ENCODE measurements at places on chromosomes 3 and 15.

GRCh38 chr3:118089563-118089962 is 945.1 kb downstream of the IGSF11 start:
- DNase-seq: no peak

GRCh38 chr3:31247850-31248562 is 284.7 kb upstream of the STT3B start:
- DNase-seq: no peak

- DNase-seq: no peak
These were observed 29.6 kb upstream of the SPTBN5 start for GRCh38 chr15:41923401-41923997.

GRCh38 chr3:24508423-24508839 is 13.8 kb upstream of the THRB start:
- DNase-seq: no peak

DNA sequence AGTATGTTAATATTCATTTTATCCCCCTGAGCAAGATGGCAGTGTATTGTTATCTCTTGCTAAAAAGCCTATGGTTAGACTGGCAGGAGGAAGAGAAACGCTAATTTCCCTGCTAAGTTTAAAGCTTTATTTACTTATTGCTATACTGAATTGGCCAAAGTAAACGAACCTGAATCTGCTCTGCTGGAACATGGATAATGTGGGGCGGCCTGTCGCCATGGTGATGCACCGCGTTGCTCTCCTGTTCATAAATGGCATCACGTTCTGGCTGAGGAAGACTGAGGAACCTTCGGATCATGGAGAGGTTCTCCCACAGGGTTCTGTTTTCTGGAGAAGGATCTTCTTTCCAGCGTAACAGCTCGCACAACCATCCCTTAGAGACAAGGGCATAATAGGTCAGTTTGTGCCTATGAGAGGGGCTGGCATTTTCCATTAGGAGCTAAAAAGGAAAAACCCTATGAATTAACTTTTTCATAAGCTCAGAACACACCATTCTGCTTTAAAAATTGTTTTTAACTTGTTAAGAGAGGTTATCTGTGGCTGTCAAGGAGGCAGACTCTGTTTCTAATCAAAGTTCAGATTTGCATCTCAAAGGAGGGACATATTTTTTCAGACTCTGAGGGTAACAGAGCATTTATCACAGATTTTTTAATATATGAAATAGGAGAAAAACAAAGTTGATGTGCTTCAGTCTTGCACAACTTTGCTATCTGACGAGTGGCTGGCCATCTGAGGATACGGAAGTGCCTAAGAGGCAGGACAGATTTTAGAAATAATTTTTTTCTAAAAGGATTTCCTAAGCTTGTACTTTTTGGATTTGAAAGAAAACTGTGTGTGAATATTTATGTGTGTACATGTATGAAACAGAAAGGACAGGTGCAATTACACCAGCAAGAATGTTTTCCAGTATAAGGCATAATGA is 73.1 kb downstream of the SATB1 start:
- no peak for DNase-seq

DNA sequence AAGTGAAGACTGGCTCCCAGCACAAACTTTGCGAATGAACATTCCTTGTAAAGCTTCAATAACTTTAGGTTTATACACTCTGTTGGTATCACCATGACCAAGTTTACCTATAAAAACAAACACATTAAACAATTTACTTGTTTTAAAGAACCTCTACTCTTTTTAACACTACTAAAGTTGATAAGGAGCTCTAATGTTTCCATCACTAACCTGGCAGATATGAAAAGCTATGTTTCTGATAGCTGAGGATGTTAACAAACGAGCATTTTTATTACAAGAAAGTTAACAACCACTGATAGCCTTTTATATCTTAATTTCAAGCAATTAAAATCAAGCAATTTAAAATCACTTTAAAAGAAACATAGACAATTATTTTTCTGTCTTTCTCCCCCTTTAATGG is 80.8 kb downstream of the HERC1 start:
- DNase-seq: no peak

DNA sequence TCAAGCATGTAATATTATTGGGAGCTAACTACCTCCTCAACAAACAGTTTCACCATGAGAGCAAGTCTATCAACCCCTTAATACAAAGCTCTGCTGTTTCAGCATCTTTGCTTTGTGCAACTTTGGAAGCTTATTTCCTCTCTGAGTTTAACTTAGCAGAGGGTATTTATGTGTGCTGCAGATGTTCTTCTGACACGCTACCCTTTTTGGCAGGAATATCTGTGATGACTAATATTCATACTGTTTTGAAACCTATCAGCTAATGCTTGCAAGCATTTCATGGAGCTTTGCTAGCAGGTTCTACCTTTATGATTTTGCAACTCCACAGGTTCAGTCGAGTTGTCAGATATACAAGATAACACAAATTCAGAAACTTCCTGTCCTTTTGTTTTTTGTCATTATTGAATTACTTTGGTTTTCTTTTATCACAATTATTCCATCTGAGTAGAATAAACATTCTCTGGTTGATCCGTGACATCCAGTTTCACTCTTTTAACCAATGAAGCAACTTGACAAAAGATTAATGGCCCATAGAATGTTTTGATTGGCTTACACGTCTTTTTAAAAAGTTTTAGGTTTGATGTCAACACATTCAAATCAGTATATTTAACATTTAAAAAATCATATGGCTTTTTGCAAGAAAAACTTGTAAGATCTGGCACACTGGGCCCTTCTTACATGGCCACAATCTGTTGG is 1.7 kb upstream of the SLC9A9 start:
- no peak for DNase-seq

- no peak for DNase-seq
These were observed 69.9 kb downstream of the NSUN3 start for GRCh38 chr3:94132777-94133176.

- no peak for DNase-seq
These were observed 211.9 kb upstream of the KCNMB2 start for GRCh38 chr3:178324356-178324755.

- DNase-seq: no peak
These were observed 6.6 kb downstream of the NRROS start for GRCh38 chr3:196645897-196646665.

DNA sequence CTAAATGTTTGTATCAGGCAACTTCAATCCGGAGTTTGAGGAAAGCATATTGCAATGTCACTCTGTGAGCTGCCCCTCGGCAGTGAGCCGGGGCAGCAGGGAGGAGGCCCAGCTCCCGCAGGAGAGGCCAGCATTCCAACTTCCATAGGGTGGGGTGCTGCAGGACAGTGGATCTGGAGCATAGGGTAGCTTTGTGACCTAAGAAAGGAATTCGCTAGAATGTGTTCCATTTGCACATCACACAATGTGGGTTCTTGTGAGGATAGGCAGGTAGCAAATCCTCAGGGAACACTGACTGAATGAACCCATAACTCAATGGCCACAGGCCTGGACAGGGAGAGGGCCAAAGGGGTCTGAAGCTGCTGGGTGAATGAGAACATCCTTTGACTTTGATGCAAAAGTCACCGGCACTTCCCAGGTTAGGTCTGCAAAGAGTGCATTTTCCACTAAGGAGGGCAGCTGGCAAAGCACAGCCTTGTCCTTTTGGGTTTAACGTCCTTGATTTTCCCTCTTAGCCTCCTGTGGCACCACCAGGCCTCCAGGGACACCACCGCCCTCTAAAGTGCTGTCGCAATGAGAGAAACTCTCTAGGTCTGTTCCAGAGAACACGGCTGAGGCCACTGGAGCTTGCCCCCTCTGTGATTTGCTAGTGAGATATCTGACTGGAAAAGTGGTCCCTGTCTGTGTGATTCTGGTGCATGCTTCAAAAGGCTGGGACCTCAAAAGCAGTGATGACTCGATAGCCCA is 36.2 kb downstream of the GABRB3 start:
- DNase-seq: no peak

DNA sequence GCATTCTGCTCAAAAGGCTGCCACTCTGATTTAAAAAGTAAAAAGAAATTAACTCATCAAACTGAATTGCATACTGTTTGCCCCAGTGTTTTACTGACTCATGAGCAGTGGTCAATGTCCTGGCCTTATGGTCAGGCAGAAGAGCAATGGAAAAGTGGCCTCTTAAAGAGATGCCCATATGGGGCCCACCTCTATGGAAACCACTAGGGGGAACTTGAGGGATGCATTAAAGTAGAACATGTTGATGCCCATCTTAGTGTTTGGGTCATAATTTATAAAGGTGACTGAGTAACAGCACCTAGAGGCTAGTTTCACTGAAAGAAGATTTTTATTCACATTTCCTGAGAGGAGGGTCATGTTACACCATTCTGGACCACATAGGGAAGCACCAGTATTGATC is 66.5 kb upstream of the RNU6-1 start:
- no peak for DNase-seq
